Activated T-cell treated with anti-CD3 and anti-CD28 coated beads, Interleukin-2, amount 50 U/mL, for 72 hours (primary cell): ENCODE measurements at places on chromosomes 3 and 15. TPM values are rescaled to one million over a fixed set of nuclear protein-coding genes. Genes with fewer than 3 reads are reported as not detected.

CIB2 gene
- 3.8 TPM for total RNA-seq

CASR gene
- total RNA-seq: 0.17 TPM

KCNMB3 gene
- total RNA-seq: 0.46 TPM

DNA sequence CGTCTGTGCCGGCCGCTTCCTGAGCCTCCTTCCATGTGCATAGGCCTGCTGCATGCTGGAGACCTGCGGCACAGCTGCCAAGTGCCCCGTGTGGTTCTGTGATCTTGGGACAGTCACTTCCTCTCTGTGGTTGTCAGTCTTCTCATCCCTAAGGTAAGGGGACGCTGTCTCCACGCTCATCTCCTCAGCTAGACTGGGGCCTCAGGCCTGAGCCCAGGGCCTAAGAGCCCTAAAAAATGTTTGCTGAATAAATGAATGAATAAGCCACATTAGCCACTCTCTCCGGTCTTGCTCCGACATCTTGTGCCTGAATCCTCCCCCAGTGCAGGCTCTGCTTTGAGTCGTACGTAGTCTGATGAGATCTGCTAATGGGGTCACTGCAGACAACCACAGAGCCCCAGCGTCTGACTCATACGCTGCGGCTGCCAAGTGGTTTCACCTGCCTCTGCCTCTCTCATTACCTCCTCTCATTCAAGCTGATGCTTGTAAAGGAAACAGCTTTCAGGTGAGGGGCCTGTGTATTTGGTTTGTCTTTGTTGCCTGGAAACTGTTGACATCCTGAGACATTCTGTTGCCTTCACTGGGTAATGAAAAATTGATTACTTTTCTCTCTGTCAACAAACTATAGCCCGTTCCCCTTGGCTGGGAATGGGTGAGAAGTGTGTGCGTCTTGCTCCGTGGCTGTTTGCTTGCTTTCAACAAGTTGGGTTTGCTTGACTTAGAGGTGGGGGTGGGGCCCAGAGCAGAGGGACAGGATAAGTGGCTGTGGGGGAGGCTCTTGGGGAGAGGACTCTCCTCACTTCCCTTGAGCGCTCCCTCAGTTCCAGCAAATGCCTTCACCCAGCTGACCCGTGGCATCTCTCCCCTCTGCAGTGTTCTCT lies 15.9 kb downstream of the RPLP1 start:
- no peaks in the 10 kb centered on the region for H3K36me3 ChIP-seq
- DNase-seq: peak; percentile 88
- peaks cover 31% of the 10 kb centered on the region for H3K4me1 ChIP-seq
- peak overlapping the region; percentile 48 for H3K27ac ChIP-seq

DNA sequence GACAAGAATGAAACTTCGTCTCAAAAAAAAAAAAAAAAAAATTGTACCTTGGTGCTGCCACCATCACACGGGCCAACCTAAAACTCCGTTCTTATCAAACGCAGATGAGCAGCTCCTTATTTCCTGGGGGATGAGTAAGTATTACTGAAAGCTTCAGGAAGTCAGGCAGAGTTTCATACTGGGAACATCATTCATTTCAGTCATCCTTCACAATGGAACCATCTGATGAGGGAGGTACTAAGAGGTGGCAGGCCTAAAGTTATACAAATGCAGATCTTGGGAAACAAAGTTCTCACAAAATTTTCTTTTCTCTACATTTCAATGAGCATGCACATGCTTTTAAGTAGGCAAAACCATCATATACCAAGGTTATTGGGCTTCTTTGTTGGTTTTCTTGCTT lies 636.0 kb upstream of the LMCD1 start:
- H3K27me3 ChIP-seq: no peaks in the 10 kb centered on the region
- DNase-seq: no peak
- no peak overlapping the region for H3K4me3 ChIP-seq
- peaks cover 5% of the 10 kb centered on the region for H3K4me1 ChIP-seq

- peak; percentile 15 for DNase-seq
- H3K27ac ChIP-seq: peak overlapping the region; percentile 58
- no peaks in the 10 kb centered on the region for H3K36me3 ChIP-seq
- peak overlapping the region; percentile 82 for H3K4me3 ChIP-seq
- H3K4me1 ChIP-seq: peaks cover 25% of the 10 kb centered on the region
Observed at GRCh38 chr15:52529341-52529924, 753 bp upstream of the MYO5A start.

DNA sequence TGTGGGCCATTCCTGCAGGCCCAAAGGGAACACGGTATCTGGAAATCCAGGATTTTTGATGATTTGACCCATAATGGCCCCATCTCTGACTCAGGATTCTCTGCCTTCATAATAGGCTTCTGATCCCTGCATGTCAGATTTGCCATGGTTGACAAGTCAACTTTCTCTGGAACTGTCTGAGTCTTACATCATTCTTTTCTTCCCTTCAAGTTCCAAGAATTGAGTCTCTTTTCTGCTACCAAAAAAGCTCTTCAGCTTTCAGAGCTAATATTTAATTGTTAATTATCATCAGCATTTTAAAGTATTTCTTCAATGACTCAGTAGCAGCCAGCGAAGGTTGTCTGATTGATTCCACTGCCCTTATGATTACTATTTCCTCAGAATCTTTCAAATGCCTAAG lies 244.4 kb upstream of the COL8A1 start:
- no peak overlapping the region for H3K4me3 ChIP-seq
- no peaks in the 10 kb centered on the region for H3K36me3 ChIP-seq
- DNase-seq: no peak
- no peak overlapping the region for H3K27ac ChIP-seq
- no peaks in the 10 kb centered on the region for H3K27me3 ChIP-seq

- H3K27me3 ChIP-seq: peaks cover 52% of the 10 kb centered on the region
- DNase-seq: no peak
- peak within 1 kb of the TSS; percentile 41 for H3K4me3 ChIP-seq
Observed at GRCh38 chr15:78620527-78621421, at the start of gene CHRNA3. Gene CHRNA3 (minus strand): TSS chr15:78620996. CDS start chr15:78620794, 202 bp downstream.

DNA sequence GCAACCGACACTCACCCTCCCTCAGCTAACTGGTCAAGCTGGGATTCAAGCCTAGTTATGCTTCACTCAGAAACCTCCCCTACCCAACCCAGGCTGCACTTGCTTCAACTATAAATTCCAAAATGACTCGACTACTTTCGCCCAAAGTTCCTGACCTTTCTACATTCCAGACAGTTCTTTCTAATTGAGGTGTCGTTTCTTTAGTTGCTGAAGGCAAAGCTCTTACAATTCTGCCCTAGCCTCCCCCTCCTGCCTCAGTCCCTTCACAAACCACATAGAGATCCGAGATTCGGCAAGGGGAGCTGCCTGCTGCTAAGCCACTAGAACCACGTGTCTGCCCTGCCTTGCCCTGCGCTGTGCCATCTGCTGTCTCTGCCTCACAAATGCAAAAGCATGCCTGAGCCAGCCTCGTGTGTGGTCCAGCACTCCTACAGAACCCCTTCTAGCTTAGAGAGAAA lies 74.7 kb upstream of the SH3GL3 start:
- H3K4me3 ChIP-seq: no peak overlapping the region
- peaks cover 82% of the 10 kb centered on the region for H3K27me3 ChIP-seq
- no peak overlapping the region for H3K27ac ChIP-seq
- DNase-seq: no peak
- H3K36me3 ChIP-seq: no peaks in the 10 kb centered on the region
